Stimulated activated CD4-positive, alpha-beta T cell treated with anti-CD3 and anti-CD28 coated beads, Interleukin-1b, Interleukin-23, amount 100 ng/mL, for 4 hours (primary cell): ENCODE measurements at places on chromosomes 7 and 10.

GRCh38 chr7:124943472-124943871 is 13.8 kb upstream of the POT1 start:
- DNase-seq = no peak

DNA sequence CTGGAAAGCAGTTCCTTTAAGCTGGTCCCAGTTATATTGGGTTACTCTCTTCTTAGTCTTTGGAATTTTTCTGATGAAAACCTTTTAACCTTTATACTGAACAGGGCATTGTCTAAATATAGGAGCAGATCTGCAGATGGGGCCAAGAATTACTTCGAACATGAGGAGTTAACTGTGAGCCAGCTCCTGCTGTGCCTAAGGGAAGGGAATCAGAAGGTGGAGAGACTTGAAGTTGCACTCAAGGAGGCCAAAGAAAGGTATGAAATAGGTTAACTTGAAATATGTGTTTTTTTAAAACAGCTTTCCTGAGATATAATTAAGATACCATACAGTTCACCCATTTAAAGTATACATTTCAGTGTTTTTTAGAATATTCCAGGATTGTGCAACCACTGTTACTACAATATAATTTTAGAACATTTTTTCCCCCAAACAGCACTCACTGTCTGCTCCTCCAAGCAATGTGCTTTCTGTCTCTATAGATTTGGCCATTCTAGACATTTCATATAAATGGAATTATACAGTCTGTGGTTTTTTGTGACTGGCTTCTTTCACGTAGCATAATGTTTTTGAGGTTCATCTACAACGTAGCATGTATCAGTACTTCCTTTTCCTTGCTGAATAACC is 18.9 kb downstream of the OPTN start:
- no peak for DNase-seq

DNA sequence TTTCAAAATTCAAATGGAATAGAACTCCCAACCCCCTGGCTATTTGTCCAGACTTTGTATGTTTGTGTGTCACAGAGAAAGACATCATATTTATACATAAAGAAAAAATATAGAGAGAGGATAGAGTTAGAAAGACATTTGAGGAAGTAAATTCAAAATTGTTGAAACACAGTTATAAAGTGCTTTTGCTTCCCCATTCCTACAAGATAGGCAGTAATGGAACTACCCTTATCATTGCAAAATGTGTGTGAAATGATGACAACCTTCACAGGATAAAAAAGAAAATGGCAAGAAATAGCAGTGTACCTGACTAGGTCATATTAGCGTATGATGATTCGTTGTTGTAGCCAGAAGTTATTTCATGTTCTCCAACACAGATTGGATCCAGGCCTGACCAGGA is 63.1 kb downstream of the FZD1 start:
- DNase-seq = no peak

GRCh38 chr7:116671681-116672595 is at the start of gene MET:
Gene MET (plus strand): TSS chr7:116672196. CDS start chr7:116699085, 26,889 bp downstream.
- DNase-seq = peak; percentile 26

GRCh38 chr10:7649673-7650300 is 17.0 kb downstream of the ITIH5 start:
- DNase-seq = no peak

DNA sequence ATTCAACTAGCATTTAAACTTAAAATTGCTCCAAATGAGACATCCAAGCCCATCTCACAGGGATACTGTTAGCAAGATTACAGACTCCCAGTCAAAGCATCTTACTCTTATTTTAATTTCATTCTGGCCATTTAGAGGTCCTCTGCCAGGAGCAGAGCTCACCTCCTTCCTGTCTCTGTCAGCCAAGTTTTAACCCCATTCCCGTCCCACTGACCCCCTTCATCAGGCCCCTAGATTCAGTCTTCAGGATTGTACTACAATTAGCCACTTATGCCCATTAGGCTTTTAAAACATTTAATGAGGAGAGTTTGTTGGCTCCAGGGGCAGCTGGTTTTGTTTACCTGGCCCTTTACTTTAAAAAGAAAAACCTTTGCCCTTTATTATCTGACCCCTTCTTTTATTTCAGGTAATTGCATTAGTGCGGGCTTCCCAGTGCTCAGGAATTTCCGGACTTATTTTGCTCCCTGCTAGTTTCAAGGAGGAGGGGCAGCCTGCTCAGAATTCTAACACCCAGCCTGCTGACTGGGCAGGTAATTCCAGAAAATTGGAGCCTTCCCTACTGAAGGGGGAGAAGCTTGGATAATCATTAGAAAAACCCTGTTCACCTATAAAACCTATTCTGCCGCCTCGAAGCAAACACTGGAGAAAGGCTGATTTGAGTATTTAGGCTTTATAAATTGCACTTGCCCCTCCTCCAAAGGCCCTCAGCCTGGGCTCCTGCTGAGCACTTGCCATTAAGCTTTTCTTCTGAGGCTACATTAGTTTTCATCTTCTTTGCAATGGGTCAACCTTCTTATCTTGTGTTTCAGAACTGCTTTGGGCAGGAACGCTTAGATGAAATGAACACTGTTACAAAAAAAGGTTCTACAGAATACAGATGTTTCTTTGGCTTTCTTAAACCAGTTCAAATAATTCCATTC is 200.5 kb upstream of the HPS1 start:
- DNase-seq = no peak

GRCh38 chr10:121696854-121697253 is 98.6 kb upstream of the FGFR2 start:
- no peak for DNase-seq
